T-helper 2 cell (primary cell): ENCODE measurements at places on chromosomes 13 and 19.

GRCh38 chr19:12956446-12957388 lies at the start of gene GADD45GIP1:
TSS of gene GADD45GIP1 (minus strand) at chr19:12957223. CDS start at chr19:12957212, 11 bp downstream.
- DNase-seq = peak; percentile 72

DNA sequence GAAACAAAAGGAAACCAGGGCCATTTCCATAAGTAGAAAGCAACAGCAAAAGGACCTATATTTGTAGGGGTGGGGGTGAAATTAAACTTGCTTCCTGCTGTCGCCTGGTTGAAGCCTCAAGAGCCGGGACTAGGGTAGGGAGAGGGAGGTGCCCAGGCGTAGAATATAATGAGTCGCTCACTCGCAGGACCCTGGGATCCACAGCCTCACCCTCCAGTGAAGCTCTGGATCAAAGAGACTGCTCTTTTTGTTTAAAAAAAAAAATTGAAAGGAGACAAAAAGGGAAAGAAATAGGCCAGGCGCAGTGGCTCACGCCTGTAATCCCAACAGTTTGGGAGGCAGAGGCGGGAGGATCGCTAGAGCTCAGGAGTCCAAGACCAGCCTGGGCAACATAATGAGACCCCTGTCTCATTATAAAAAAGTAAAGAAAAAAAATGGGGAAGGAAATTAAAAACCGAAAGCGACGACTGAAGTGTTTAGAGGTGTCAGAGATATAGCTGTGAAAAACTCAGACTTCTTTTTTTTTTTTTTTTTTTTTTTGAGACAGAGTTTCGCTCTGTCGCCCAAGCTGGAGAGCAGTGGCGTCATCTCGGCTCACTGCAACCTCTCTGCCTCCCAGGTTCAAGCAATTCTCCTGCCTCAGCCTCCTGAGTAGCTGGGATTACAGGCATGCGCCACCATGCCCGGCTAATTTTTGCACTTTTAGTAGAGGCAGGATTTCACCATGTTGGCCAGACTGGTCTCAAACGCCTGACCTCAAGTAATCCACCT lies 10.9 kb upstream of the ADGRE5 start:
- peak; percentile 59 for DNase-seq

- DNase-seq = no peak
Measured at GRCh38 chr13:111881700-111882099, 185.2 kb upstream of the SOX1 start.

GRCh38 chr19:46133777-46134241 lies 9.3 kb upstream of the IGFL3 start:
- no peak for DNase-seq

DNA sequence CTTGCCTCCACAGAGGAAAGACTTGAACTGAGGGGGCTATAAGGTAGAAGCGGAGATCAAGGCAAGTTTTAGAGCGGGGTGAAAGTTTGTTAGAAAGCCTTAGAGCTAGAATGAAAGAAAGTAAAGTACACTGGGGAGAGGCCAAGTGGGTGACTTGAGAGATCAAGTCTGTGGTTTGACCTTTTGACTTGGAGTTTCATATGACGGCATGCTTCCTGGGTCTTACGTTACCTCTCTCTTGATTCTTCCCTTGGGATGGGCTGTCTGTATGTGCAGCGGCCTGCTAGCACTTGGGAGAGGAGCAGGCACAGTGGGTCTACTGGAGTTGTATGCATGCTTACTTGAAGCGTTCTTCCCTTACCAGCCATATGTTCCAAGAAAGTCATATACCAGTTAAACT lies 1768.5 kb downstream of the PCDH9 start:
- DNase-seq = no peak

DNA sequence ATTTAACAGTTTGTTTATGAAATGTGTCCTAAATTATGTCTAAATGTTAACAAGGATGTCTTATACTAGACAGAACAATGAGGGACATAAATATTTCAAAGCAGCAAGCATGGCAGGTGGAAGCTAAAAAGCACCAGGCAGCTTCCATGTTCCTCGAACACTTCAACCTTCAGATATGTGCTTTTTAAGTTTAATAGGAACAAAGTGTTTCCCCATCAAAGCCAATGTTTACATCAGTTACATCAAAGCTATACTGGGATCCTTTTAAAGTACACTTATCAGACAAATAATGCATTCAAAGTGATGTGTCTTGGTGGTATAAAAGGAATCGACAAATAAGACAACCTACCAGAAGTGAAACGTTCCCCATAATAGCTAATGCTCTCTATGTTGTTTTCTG lies 2841.1 kb upstream of the PCDH20 start:
- DNase-seq = no peak

DNA sequence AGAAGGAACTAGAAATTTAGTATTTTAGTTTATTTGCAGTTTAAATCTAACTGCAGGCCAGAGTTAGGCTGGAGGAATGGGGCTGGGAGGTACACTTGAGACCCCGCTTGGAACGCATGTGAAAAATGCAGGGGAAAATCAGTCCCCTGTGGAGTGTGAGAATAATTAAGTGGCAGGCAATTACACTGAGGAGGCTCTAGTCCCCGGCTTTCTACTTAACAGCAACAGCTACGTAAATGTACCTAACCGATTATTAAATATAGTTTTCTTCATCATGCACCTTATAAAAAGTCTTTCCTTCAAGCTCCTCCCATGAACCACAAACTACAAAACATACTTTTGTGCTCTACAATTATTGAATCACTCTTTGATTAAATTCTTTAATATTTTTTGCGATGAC lies 804 bp downstream of the ZNF708 start:
- DNase-seq = peak; percentile 43

DNA sequence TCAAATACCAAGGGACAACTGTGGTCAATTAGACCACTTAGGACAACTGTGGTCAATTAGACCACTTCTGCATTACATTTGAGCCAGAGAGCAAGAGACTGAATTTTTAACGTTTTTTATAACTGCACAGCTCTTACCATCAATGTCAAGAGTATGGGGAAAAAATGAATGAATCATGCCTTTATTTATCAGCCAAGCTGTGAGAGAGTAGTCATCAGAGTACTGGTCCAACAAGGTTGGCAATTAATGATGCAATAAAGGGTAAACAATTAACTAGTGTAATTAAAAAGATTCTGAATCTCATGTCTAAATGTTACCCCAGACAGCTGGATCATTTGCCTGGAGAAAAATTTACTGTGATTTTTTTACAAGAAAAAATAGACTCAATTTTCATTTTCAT lies 381.1 kb downstream of the LIG4 start:
- DNase-seq = no peak
